ENCODE measurements at places on chromosomes 12 and 14.

DNA sequence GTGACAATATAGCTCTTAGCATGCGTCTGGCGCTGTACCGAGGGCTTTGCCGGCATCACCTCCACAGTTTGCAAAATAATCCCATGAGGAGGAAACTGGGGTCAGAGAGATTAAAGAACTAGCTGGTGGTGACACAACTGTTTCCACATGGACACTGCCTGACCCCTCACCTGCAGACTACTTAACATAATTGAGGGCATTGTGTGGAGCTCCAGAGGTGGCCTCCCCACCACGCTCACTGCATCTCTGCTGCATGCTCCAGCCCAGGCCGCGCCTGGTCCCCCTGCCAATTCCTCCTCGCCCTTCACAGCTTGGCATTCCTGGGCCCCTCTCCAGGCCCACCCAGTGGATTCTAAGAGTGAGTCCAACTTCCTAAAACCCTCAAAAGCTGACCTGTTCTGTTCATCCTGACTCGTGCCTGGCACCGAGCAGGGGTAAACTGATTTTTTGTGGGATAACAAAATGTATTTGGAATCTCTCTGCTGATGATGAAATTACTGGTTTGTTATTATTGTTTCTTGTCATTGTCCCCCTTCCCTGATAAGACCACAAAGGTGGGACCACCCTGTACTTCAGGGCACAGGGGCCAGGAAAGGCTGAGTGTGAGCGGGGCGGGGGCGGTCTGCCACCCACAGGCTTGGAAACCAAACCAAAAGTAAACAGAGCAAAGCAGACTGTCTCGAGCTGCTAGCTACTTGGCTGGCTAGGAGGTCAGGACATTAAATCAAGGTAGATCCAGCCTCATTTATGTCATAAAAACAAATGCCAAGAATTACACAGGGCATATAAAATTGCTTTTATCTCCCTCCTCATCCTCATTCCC is 40.6 kb downstream of the CHGA start:
- DNase-seq, result no peak

GRCh38 chr12:130952171-130952954 is 1.3 kb upstream of the ADGRD1 start:
- no peak for DNase-seq

DNA sequence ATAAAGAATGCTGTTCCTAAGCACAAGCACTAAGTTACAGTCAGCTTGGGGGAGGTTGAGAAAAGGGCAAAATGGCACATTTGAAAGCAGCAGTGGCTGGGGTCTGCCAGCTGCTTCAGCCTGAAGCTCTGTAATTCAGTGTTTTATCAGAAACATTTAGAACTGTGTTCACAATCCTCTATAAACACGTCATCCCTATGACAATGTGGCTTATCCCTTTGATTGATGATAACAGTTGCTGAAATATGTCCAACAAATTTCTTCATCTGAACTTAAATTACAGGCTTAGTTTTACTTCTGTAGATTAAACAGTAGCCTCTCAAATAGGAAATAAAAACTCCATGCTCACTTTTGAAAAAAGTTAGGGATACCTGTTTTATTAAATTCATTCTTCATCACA is 108.8 kb downstream of the VEZT start:
- no peak for DNase-seq

- no peak for DNase-seq
Measured at GRCh38 chr12:31558521-31558920, 32.4 kb downstream of the DENND5B start.

- no peak for DNase-seq
Measured at GRCh38 chr12:53495903-53496751, 3.1 kb downstream of the MAP3K12 start.
